ENCODE measurements at places on chromosomes 6 and 20. TPM values are rescaled to one million over a fixed set of nuclear protein-coding genes. Genes with fewer than 3 reads are reported as not detected.

The GLP1R gene
- total RNA-seq, result 9.4 TPM

- DNase-seq, result peak; percentile 99
These were observed at the start of gene TAP2 for GRCh38 chr6:32838114-32838958. Gene TAP2 (minus strand): TSS chr6:32838739. CDS start chr6:32838233, 506 bp downstream.

DNA sequence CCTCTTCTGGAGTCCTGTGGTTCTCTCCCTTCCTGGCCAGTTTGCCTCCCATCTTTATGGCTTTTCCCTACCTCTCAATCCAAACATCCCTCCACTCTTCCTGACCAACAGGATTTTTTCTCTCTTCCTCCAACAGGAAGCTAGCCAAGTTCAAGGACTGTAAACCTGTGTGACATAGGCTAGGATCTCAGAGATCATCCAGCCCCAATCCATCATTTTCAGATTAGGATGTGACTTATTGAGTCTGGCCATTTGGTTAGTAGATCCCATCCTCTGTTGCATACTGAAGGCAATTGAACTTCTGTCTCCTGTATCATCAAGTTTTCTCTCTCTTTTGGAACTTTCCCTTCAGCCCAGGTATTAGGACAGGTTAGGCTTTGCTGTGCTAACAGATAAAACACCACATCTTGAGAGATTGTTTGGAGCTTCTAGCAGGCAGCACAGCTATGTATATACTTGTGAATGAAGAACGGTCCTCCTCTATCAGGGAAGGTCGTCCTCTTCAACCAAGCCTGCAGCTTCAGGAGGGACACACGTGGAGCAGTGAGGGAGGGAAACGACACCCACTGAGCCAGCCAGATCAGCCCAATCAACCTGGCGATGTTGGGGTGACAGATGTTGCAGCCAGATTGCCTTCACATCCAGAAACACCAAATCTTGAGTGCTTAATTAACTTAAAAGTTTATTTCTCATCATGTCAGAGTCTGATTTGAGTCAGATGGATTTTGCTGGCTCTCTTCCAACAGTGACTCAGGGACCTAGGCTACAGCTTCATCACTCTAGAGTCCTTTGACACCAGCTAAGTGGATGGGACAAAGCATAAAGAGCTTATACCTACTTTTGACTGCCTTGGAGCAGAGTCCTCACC lies 106.8 kb downstream of the GJA10 start:
- DNase-seq, result no peak

GRCh38 chr6:56984361-56984760 lies 29.5 kb downstream of the BEND6 start:
- DNase-seq, result no peak

- no peak for DNase-seq
These were observed 89.7 kb upstream of the EMILIN3 start for GRCh38 chr20:41456351-41456750.

GRCh38 chr6:1747003-1747402 lies 137.3 kb downstream of the FOXC1 start:
- no peak for DNase-seq
